ENCODE measurements at places on chromosomes 7 and 10.

GRCh38 chr10:77165445-77166208 lies 472.0 kb downstream of the KCNMA1 start:
- DNase-seq = no peak

DNA sequence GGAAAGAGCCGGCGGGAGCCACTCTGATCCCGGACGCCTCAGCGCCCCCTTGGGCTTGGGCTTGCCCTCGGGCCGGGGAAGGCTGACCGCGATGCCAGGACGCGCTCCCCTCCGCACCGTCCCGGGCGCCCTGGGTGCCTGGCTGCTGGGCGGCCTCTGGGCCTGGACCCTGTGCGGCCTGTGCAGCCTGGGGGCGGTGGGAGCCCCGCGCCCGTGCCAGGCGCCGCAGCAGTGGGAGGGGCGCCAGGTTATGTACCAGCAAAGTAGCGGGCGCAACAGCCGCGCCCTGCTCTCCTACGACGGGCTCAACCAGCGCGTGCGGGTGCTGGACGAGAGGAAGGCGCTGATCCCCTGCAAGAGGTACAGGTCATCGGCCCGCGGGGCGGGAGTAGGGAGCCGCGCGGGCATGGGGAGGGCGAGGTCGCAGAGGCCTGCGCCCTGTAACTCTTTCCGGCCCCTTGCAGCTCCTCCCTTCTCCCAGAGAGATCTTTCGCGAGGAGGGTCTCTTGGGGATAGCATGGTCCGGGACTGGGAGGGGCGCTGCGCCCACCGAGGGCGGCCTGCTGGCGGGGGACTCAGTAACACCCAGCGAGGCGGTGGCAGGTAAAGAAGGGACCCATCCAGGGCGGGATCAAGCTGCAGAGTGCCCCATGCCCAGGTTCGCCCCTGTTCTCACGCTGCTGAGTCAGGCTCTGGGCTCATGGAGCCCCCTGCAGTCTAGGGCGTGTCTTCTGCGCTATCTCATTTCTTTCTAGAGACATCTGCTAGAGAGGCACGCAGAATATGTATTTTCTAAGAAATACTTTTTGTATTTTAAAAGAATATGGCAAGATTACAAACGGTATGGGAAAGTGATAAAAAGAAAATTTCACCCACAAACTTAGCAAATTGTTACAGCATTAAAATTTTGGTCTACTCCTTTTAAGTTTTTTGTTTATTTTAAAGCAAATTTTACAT lies 687 bp downstream of the EPDR1 start:
- no peak for DNase-seq

DNA sequence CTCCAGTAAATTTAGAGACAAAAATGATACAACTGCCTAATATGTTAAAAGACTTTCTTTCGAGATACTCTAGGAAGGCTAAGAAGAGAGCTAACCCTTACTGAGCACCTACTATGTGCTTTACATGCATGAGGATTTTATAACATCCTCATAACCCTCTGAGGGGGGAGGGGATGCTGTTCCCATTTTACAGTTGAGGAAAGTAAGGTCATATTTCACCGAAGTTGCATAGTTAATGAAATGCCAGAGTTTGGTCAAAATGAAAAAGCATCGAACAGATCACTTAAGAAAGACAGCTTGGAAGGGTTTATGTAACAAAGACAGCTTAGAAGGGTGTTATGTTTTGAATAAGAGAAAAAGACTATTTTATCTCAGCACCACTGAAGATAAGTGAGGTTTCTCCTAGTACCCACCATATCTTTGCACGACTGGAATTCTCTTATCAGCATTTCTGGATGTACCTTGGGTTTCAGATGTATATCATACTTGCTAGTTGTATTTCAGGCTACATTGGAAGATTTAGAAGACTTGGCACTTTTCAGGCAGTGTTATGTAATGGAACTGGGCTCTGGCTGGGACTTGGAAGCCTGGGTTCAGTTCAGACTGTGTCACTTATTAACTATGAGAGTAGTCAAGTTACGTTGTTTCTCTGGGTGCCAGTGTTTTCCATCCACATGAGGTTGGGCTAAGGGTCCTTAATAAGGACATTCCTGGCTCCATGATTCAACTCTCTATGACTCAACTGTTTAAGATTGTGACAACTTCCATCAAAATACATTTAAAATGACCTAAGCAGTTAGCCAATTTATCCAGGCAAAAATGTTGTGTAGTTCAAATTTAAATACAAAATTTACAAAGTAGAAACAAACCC lies 6.0 kb downstream of the RHOBTB1 start:
- DNase-seq = no peak

DNA sequence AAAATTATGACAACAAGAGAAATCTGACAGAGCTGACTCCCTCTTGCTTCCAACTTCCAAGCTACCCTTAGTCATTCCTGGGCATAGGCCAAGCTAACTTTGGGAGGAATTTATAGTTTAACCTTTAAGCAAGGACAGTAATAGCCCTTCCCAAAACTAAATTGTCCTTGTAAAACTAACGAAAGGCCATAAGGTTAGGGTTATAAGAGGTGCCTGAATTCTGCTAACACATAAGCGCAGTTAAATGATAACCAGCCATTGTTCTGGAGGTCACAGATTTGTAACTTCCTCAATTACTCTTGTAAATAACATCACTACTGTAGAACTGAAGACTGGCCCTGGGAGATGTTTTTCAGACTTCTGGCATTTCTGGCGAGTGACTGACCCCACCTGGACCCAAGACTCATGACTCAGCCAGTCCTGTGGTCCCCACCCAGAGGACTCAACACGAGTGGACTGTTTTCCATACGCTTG lies 481.2 kb downstream of the KCNMA1 start:
- DNase-seq = no peak

DNA sequence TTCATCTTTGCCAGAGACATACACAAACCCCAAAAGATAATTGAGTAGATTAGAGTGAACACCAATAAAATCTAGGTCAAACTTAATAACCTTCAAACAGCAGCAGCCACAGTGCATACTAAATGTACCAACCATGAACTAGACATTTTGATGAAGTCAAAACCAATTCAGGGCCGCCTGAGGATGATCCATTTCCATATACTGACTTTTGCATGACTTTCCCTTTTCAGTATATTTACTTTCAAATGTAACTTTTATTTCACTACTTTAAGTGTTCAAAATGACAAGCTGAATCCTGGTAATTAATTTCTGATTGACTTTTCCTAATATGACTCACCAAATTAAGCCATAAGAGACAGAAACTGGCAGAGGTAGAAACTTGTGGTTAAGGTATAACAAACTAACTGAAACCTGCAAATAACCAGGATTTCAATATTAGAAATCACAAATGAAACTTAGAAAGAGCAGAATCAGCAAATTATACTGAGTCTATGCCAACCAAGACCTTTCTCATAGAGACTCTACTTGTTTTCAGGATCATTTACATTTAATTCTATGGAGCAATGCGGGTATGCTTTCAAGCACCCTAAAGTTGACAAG lies 171.9 kb upstream of the LRRN3 start:
- DNase-seq = no peak

DNA sequence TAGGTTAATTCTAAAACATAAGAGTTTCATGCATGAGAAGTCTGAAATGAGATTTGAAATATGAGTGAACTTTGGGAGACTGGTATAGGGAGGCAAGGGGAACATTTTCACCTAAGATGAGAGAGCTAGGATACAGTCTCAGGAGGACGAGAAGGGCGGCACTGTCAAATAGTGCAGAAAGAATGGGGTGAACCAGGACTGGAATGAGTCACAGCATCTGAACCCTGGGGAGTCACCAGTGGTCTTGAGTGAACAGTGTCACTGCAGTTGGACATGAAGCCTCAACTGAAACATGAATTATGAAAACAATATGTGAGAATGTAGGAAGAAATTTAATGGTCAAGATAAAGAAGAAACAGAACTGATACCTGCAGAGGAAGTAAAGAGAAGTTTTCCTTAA lies 33.8 kb downstream of the GNG11 start:
- no peak for DNase-seq

GRCh38 chr10:27197980-27198620 lies 42.5 kb downstream of the ACBD5 start:
- no peak for DNase-seq

GRCh38 chr7:113824117-113824823 lies 94.5 kb downstream of the PPP1R3A start:
- DNase-seq = no peak

All from esophagus squamous epithelium (tissue), 5 donors.